Activated B cell treated with CpG ODN at 0.5 μM for 24 hours (primary cell): ENCODE measurements at places on chromosomes 16 and 17. TPM values are rescaled to one million over a fixed set of nuclear protein-coding genes. Genes with fewer than 3 reads are reported as not detected.

TBC1D3E gene
- 1.3 and 1.6 TPM in 2 replicates for total RNA-seq

GRCh38 chr17:2952174-2952845, 111.1 kb downstream of the OR1D5 start:
- DNase-seq, result no peak

DNA sequence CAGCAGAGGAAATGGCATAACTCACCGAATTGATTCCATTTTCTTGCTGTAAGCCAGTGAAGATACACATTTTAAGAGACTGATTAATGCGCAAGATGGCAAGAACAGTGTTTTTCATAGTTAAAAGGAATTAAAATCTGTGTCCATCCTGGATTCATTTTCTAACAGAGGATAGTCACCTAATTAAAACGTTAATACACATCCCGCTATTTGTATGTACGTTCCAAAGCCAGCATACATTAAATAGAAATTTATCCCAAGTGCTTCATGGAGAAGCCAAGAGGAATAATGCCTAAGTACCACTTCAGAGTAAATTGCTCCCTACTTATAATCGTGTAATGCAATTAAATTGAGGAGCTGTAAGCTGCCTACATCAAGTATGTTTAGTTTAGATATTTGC, 49.9 kb downstream of the RBFOX1 start:
- no peak for DNase-seq

LITAF gene
- 124 and 126 TPM in 2 replicates for total RNA-seq
